ENCODE measurements at places on chromosomes 2 and 18.

- ATAC-seq: peak; percentile 86
Observed at GRCh38 chr18:2948038-2948437, 64.9 kb downstream of the LPIN2 start.

- no peak for ATAC-seq
Observed at GRCh38 chr2:198231562-198231961, 427.2 kb downstream of the PLCL1 start.

DNA sequence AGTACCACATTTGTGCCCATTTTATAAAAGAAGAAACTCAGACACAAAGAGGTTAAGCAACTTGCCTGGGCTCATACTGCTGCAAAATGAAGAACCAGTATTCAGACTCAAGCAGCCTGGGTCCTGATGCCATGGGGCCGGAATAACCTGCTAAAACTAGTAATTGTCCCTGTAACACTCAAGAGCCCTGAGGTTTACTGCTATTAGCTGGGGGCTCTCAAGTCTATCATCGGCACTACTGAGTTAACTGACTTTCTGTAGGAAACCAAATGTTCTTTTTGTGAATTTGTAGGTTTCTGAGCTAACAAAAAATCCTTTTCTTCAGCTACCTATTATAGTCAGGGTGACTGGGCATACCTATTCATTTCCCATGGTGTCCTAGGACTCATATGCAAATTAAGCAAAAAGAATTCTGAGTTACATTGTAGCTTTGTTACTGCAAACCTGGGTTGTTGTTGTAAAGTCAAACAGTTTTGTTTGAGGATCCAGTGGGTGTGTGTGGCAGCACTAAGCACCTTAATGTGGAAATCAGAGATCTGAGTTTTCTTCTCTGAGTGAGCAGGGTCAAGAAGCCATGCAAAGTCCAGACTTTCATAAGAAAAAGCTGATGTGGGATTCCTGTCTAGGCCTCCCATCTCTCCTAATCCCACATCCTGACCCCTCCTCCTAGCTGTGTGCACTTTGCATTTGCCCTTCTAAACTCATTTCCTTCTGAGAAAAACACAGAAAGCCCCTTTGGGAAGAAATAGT is 72.4 kb upstream of the TNP1 start:
- no peak for ATAC-seq

DNA sequence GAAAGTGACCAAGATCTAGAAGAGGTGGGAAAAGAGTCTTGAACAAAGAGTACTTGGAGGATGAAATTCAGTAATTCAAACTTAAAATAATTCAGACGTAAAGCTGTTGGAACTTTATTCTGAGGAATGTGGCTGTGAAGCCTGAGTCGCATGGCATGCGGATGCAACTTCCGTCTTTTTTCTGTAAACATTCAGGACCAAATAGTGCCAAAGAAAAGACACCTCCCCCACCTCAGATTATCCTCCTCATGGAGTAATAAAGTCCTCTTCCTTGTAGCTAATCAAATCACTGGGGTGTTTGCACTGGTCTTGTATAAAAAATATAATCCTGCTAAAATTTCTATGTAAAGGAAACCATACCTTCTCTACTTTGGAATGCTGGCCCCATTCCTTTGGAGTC is 790.4 kb downstream of the TSN start:
- ATAC-seq: no peak

DNA sequence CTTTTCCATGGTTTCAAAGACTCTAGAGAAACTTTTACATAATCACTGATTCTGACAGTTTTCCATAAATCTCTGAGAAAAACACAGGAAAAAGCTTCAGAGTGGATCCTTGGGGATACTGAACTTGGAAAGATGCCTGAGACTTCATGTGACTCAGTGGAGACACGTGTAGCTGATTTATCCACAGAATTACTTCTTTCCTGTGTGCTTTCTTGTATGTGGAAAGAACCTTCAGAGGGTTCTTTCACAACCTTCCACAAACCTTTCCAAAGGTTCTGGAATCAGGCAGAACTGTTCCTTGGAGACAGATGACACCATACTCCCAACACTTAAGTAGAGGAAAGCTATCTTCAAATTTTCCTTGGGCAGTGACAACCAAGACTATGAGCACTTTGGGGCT is 207.2 kb downstream of the RND3 start:
- ATAC-seq: no peak

DNA sequence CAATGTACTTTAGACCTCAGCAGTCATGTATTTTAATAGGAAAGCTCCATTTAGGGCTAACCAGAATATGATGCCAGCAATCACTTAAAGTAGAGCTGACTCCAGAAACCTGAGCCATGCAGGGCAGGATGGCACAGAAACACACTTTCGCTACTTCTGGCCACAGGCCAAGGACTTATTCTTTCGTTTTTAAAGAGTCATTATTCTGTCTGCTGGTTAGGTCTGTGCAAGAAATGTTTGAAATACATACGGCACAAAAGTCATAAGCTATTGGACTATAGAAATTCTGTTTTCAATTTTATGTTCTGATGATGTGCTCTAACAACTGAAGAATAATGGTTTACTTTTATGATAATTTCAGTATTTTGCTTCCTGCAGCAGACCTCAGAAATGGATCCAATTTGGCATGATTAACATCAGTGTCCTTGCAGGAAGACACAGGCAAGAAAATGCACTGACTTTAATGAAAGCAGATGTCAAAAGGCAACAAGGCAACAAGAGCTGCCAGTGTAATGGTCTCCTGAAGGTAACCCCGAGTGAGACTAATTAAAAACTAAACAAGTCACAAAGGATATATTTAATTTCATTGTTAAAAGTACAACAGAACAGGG is 114.4 kb upstream of the CHRNA1 start:
- ATAC-seq: no peak

DNA sequence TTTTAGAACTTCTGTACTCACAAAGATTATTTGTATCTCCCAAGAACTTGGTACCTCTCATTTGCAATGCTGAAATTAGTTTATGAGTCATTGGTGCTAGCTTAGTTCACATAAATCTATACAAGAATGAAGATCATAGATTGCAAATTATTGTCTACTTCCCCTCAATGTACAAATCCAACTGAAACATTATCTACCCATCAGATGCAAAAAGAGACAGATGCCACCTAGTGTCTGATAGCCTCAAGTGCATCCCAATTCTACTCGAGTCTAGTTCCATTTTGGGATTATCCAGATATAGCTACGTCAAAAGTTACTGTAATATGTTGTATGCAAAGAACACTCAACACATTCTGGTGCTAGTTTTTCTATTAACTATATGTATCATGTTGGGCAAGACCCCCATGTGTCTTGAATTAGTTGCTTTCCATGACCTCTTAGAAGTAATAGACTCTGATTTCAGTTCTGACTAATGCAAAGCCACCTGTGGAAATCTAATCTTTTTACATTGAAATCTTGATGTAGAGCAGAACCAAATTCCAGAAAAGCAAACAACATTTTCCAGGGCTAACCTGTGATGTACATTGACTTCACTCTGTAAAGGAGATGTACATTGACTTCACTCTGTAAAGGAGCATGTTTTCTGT is 210.0 kb downstream of the RBM43 start:
- ATAC-seq: peak; percentile 65

DNA sequence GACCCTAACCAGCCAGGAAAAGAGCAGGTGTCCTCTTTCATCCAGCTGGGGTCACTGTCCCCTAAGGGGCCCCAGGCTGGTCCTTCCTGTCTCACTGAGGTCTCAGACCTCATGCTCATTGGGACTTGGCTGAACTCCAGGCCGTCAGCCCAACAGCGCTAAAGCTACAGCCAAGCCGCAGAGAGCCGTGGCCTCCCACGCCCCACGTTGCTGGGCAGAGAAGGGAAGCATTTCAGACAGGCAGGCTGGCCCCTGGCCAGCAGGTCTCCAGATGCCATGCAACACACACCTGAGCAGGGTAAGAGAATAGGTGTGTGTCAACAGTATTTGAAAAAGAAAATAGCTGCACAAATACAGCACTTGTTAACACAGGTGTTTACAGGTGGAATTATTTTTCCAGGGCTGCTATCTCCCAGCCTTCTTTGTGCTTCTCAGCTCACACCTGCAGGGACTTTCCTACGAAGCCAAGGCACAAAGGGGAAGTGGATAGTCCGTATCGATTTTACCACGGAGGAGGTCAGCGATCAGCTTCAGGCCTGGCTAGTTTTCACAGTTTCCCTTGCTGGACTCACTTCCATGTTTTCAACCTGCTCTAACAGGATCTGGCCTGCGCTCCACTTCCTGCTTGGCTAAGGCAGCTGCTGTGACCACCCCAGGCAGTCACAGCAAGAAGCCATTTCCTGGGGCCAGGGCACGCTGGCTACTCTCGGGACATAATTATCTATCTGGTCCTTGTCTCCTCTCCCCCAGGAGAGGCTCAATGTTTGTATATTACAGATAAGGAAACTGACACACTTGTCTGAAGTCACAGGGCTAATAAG is 156.1 kb upstream of the ID2 start:
- peak; percentile 76 for ATAC-seq

DNA sequence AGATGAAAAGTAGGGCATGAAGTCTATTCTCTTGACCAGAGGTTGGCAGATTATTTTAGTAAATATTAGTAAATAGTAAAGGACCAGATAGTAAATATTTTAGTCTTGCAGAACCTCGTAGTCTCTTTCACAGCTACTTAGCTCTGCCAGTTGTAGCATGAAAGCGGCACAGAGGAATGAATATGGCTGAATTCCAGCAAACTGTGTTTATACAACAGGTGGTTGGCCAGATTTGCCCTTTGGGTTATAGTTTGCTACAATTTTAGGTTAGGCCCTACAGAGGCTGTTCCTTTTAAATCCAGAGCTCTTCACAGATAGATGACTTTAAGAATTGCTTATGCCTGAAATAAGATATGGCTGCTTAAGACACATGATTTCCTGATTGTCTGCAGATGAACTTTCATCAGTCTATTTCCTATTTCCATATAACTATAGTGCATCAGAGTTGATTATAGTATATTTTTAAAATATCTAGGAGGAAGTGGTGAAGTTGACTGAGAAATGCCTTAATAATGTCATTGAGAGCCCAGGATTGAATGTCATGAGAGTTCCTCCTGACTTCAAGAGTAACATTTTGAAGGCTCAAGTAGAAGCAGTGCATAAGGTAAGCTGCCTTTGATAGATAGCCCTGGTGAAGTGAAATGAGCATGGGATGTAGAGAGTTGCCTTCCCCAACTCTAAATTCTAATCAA is 80.5 kb downstream of the TMEM185B start:
- ATAC-seq: no peak

- no peak for ATAC-seq
Observed at GRCh38 chr2:19228181-19228593, 130.2 kb downstream of the OSR1 start.

- peak; percentile 3 for ATAC-seq
Observed at GRCh38 chr2:27489118-27489497, 435 bp downstream of the IFT172 start.

GRCh38 chr2:42339191-42339912 is 21.7 kb downstream of the COX7A2L start:
- no peak for ATAC-seq
